ENCODE measurements at places on chromosomes 6 and 20. TPM values are rescaled to one million over a fixed set of nuclear protein-coding genes. Genes with fewer than 3 reads are reported as not detected.

DNA sequence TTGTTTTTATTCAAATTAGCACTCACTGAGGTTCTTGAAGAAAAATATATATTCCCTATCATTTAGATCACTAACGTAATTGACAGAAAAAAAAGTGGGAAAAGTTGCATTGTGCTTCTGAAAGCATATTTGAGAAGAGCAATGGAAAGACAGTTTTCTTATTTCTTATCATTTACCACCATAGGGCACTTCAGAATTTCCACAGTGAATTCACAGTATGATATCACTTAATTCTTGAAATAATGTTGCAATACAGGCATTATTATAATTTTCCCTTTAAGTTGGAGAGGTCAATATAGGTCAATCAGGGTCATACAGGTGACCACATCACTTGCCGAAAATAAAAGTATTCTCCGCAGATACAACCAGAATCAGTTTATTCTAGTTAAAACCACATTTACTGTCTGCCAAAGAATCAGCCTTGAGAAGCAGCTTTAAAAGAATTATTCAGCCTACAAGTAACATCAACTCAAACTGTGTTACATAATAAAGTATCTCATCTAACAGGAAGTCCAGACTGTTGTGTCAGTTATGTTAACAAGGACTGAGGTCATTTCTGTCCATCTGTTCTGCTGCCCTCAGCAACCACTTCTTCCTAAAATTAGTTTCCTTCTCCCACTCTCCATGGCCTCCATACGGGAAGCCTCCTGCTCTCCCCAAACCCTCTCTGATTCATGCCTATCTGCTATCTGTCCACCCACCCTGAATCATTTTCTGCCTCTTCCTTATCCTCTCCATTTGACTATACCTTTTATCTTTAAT is 121.2 kb downstream of the SIM1 start:
- H3K4me1 ChIP-seq = peaks cover 3% of the 10 kb centered on the region
- no peak overlapping the region for H3K27ac ChIP-seq
- no peak overlapping the region for H3K4me3 ChIP-seq
- H3K27me3 ChIP-seq = no peaks in the 10 kb centered on the region
- DNase-seq = no peak
- no peaks in the 10 kb centered on the region for H3K36me3 ChIP-seq

DNA sequence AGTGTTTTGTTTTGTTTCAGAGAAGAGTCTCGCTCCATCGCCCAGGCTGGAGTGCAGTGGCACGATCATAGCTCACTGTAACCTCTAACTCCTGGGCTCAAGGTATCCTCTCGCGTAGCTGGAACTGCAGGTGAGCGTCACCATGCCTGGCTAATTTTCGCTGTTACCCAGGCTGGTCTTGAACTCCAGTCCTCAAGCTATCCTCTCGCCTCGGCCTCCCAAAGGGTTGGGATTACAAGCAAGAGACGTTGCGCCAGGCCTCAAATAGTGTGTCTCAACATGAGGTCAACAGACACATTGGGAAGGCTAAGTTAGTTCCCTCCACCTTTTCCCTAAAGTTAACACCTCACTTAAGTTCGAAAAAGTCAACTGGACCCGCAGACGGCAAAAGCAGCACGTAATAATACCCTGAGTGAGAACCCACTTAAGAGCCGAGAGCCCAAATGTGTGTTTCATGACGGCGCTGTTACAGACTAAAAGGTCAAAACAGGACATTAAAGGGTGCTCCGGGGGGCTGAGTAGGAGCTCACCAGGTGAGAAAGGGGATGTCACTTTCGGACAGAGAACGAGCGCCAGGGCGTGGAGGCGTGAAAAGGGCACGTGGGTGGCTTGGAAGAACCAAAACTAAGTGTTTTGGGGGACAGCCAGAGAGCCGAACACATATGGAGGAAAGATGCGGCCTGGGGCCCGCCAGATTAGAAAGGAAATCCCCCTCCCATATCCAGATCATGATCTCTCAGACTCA is 499 bp downstream of the TTI1 start:
- H3K27me3 ChIP-seq = no peaks in the 10 kb centered on the region
- H3K36me3 ChIP-seq = no peaks in the 10 kb centered on the region
- H3K27ac ChIP-seq = peak overlapping the region; percentile 98

The NKX2-4 gene
- polyA plus RNA-seq = not detected

The SLC16A10 gene
- polyA plus RNA-seq = 19.9 TPM

The PDE10A gene
- 2.0 TPM for polyA plus RNA-seq

The ASIP gene
- 3.3 TPM for polyA plus RNA-seq

The KIF25 gene
- not detected for polyA plus RNA-seq

DNA sequence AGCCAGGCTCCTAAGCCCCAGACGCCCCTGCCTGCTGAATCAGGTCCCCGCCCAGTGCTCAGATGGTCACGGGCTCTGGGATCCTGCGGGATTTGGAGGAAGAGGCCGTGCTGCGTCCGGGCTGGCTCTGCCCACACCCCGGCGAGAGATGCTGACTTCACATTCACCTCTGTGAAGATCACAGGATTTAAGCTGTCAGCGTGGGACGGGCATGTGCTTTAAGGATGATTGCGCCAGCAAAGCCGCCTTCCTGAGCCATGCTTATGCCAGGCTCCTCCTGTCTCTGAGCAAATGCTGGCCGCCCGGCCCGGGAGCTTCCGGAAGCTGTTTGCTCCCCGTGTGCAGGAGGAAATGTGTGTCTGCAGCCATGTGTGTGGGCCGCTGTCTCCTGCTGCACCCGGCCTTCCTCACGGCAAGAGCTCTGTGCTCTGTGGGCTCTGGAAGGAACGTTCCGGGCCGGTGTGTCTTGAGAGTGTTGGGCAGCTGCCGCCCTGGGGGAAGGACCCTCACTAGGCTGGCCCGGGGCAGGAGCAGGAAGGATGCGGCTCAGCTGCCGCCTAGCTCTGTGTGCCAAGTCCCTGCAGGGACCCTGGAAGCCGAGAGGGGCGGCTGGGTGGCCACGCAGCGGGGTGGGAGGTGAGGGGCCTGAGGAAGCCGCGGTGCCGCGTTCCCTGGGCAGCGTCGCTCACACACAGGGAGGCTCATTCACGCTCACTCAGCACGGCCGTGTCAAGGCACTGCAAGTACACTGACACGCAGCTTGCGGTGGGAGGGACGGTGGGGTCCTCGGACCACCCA is 19.0 kb upstream of the BHLHE23 start:
- no peaks in the 10 kb centered on the region for H3K4me1 ChIP-seq
- H3K27me3 ChIP-seq = peaks cover 30% of the 10 kb centered on the region
- H3K27ac ChIP-seq = no peak overlapping the region

- no peak for DNase-seq
- no peak overlapping the region for H3K27ac ChIP-seq
- no peaks in the 10 kb centered on the region for H3K36me3 ChIP-seq
- no peak overlapping the region for H3K4me3 ChIP-seq
- H3K4me1 ChIP-seq = no peaks in the 10 kb centered on the region
- no peaks in the 10 kb centered on the region for H3K27me3 ChIP-seq
These were observed 60.6 kb downstream of the BTBD9 start for GRCh38 chr6:38579010-38579628.

DNA sequence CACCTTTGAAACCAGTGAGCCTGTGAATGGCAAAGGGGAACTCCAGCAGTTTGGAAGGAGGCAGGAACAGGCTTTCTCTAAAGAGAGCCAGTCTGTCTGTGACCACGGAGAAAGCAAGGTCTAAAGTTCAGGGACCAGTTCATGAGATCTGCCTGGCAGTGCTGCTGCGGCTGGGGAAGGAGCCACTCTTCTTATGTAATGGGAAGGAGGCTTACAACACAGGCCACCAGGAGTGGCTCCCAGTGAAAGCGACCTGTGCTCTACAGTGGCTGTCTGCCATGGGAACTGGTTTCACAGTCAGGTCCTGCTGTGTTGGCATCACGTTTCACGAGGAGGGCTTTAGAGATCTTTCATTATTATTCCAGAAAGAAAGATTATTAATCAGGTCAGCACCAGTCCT is 291.9 kb upstream of the PRDM1 start:
- H3K4me3 ChIP-seq = no peak overlapping the region
- peak; percentile 73 for DNase-seq
- H3K27ac ChIP-seq = peak overlapping the region; percentile 52
- no peaks in the 10 kb centered on the region for H3K27me3 ChIP-seq
- H3K4me1 ChIP-seq = peaks cover 33% of the 10 kb centered on the region

The TINAG gene
- 0.26 TPM for polyA plus RNA-seq

DNA sequence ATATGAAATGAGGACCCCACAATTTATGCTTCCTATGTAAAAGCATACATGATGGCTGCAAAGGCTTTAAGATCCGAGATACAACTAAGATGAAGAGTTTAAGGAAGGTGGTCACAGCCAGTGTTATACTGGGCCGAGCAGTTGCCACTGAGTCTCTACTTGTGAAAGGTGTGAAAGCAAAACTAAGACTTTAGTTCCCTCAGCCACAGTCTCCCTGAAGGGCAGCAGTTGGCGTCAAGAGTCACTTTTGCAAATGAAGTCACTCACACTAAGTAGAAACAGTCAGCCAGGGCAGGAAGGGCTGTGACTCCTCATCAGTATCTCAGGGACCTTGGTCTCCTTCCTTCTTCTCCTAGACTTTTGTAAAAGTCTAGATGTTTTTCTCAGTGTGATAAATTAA is 191.6 kb upstream of the MCHR2 start:
- H3K36me3 ChIP-seq = no peaks in the 10 kb centered on the region
- no peak overlapping the region for H3K4me3 ChIP-seq
- no peaks in the 10 kb centered on the region for H3K27me3 ChIP-seq
- DNase-seq = no peak
- H3K4me1 ChIP-seq = no peaks in the 10 kb centered on the region
- no peak overlapping the region for H3K27ac ChIP-seq

The PEX3 gene
- 24.5 TPM for polyA plus RNA-seq

GRCh38 chr6:50145125-50145524 is 95.4 kb upstream of the DEFB112 start:
- H3K36me3 ChIP-seq = no peaks in the 10 kb centered on the region
- no peaks in the 10 kb centered on the region for H3K4me1 ChIP-seq
- DNase-seq = no peak
- no peak overlapping the region for H3K4me3 ChIP-seq

- no peak overlapping the region for H3K27ac ChIP-seq
- H3K4me1 ChIP-seq = no peaks in the 10 kb centered on the region
- H3K36me3 ChIP-seq = no peaks in the 10 kb centered on the region
- H3K4me3 ChIP-seq = no peak overlapping the region
These were observed 207.5 kb downstream of the MANEA start for GRCh38 chr6:95784869-95785268.

DNA sequence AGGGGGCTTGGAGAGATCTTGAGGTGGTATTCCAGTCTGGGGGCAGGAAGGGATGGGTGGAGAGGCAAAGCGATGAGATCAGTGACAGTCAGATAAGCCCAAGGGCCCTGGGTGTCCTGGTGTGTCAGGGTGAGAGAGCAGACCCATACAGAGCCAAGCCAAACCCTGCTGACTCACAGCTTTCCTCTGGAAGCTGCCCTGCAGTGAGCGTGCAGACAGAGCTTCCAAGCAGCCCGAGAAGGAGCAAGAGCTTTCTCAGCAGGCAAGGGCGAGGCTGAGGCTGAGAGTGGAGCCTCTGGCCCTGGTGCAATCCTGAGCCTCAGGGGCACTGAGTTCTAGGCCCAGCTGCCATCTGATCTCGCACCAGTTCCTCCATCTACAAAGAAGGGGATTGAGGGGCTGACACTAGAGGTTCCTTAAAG is 91.1 kb upstream of the HIVEP1 start:
- peaks cover 39% of the 10 kb centered on the region for H3K4me1 ChIP-seq
- H3K27me3 ChIP-seq = no peaks in the 10 kb centered on the region
- H3K27ac ChIP-seq = peak overlapping the region; percentile 86
- H3K36me3 ChIP-seq = no peaks in the 10 kb centered on the region
- no peak overlapping the region for H3K4me3 ChIP-seq

DNA sequence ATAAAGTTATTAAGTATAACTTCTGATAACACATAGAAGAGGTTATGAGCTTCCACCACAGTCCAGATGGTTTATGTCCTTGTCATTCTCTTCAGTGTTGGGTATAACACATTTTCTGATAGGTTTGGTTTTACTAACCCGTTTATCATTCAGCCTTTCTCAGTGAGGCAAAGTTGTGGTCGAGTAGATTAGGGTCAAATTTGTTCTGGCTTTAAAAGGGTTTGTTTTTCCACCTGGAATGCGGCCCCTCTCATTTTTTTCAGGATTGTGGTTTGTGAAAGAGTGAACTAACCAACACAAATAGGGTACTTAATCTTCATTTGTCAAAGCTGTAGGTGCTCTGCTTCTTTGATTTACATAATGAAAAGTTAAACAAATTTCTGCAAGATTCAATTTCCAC is 204.2 kb upstream of the ASCC3 start:
- H3K27me3 ChIP-seq = no peaks in the 10 kb centered on the region
- H3K36me3 ChIP-seq = no peaks in the 10 kb centered on the region
- H3K27ac ChIP-seq = no peak overlapping the region
- no peaks in the 10 kb centered on the region for H3K4me1 ChIP-seq

GRCh38 chr6:140069576-140069975 is 695.1 kb upstream of the CITED2 start:
- DNase-seq = no peak
- no peaks in the 10 kb centered on the region for H3K36me3 ChIP-seq
- H3K4me1 ChIP-seq = peaks cover 29% of the 10 kb centered on the region
- H3K4me3 ChIP-seq = no peak overlapping the region
- no peak overlapping the region for H3K27ac ChIP-seq

The IL20RA gene
- polyA plus RNA-seq = 0.52 TPM

The DEFB110 gene
- polyA plus RNA-seq = not detected

DNA sequence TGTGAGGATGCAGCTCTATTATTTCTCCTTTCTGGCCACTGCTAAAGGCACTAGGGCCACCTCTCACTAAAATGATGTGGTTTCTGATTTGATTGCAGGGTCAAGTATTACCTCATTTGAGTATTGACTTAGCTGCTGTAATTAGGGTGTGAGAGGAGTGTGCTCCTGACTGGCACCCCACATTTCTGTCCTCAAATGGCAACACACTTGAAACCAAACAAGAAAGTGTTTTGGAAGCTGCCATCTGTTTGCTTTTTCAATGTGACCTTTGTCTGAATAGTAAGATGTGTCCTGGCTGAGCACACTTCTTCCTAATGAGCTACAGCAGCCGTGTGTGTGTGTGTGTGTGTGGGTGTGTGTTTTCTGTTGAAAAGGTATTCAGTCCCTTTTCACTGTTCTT is 62.8 kb upstream of the SCP2D1 start:
- H3K27me3 ChIP-seq = no peaks in the 10 kb centered on the region
- H3K4me1 ChIP-seq = no peaks in the 10 kb centered on the region
- no peak overlapping the region for H3K4me3 ChIP-seq
- DNase-seq = no peak
- no peak overlapping the region for H3K27ac ChIP-seq

- no peaks in the 10 kb centered on the region for H3K27me3 ChIP-seq
- H3K27ac ChIP-seq = no peak overlapping the region
- peaks cover 12% of the 10 kb centered on the region for H3K4me1 ChIP-seq
- H3K4me3 ChIP-seq = no peak overlapping the region
These were observed 106.7 kb upstream of the CLDN20 start for GRCh38 chr6:155157101-155157500.

DNA sequence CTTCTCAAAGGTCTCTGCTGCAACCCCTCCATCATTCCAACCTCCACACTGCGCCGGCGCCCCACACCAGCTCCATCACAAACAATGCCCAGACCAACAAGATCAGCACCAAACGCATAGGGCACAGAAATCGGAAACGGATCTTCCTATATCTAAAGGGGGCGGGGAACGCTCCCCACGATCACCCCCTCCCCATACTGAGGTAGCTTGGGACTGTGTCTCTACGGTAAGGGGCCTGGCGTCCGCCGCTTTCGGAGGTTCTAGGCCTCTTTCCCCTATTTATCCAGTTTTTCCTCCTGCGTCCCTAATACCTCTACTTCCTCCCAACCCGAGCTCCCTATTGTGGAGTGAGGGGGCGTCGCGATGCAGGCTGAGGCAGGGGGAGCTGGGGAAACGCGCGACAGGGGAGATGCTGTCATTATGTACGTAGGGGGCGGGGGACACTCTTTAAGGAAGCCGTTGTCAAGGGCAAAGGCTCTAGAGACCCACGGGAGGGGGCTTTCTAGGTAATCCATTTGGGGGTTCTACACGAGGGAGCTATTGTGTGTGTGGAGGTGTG is 909 bp downstream of the DNAAF9 start:
- peak overlapping the region; percentile 96 for H3K27ac ChIP-seq
- peak; percentile 45 for DNase-seq
- peaks cover 11% of the 10 kb centered on the region for H3K4me1 ChIP-seq
- peak overlapping the region; percentile 76 for H3K4me3 ChIP-seq
- no peaks in the 10 kb centered on the region for H3K36me3 ChIP-seq
- H3K27me3 ChIP-seq = no peaks in the 10 kb centered on the region

Measured in hepatocyte (in vitro differentiated cells).